ENCODE measurements at places on chromosomes 3 and 15.

DNA sequence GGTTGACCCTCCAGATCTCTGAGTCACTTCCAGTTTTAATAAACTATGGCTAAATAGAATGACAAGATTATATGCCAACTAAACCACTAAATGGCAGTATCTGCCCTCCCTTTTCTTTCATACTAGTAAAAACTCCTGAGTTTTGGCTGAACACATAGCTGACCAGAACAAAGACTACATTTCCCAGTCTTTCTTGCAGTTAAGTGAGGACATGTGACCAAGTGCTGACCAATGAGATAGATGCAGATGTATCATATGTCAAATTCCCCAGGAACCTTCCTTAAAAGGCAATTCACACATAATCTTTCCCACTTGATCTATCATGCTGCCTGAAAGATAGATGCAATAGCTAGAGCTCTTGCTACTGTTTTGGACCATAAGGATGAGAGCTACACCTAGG lies 191.3 kb downstream of the SHOX2 start:
- DNase-seq: no peak

GRCh38 chr3:183427876-183428446 lies 458 bp downstream of the MCF2L2 start:
- no peak for DNase-seq

GRCh38 chr3:123571264-123571972 lies 13.4 kb downstream of the HACD2 start:
- no peak for DNase-seq

DNA sequence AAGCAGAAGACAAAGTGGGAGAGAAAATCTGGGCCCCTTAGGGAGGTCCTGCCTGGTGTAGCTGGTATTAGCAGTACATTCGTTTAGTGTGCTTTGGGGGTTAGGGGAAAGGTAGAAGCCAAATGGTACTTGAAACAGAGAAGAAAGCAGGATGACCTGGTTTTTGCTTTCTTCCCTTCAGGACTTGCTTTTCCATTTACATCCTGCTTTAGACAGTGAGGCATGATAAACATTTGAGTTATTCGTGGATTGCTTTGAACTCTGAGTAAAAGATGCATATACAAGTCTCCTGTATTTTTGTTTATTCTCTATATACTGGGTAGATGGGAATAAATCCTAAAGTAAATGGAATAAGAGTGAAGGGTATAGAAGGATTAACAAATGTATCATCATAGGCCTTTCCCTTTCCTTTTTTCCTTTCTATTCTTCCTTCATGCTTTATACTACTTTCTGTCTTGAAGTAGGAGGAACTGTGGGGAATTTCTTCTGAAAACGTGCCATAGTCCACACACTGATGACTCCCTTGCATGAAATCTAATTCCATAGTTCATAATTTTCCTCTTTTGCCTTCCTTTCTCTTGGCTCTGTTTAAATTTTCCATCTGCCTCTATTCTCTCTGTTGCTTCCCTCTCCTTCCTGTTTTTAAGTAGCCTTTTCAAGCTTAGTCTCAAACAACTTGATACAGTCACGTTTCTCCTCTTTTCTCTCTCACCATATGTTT lies 139.5 kb upstream of the RBMS3 start:
- DNase-seq: no peak

DNA sequence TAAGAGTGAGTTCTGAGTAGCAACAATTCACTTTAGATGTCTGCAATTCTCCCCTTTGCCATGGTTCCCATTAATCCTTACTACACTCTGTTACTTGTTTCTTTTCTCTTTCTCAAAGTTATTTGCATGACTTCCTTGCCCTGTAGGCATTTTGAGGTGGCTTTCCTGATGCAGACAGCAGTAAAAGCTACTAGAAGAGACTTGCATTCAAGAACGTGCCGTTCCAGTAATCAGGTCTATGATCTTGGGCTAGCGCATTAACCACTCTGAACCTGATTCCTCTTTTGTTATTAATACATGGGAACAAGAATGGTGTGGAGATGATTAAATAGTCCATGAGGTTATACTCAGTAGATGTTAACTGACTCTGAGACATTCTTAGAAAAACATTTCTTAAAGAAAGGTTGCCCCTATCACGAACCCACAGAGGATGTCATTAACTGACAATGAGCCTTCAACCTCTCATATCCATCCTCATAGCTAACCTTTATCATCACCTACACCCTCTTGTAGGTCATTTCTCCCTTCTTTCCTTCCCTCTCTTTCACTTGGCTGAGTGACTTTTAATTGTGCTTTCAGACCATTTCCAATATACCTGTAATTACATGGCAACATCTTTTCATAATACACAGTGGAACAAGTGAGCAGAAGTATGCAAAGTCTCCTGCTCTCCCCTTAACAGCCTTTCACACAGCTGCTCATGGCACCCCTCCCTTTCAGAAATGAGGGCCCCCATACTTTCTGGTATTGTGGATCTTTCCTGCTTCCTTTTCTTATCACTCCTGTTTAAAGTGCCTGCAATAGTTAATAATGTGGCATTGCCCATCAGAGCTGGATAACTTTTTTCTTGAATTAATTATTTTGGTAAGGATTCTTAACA lies 175.9 kb downstream of the CHST2 start:
- no peak for DNase-seq

- DNase-seq: no peak
These were observed 316.3 kb downstream of the OXSM start for GRCh38 chr3:26106228-26106627.

DNA sequence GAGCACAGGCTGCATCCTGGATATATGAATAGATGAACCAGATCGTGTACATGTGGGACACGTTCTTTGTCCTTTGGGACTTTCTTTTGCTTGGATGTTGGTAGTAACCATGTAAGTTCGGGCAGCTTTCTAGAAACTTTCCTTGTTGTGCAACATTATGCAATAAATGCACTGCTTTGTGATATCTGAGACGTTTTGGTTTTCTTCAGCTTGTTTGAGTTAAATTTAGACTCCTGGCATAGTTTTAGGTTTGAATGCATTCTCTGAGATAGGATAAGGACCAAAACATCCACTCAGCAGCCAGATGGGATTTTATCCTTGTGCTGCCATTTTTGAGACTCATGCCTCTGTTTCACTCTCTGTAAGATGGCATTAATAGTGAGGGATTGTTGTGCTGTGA lies 158.9 kb downstream of the IGF1R start:
- no peak for DNase-seq

GRCh38 chr3:169508426-169508825 lies 155.1 kb downstream of the MECOM start:
- DNase-seq: no peak
